Natural killer cell treated with Interleukin-12 subunit alpha and Interleukin-12 subunit beta and Interleukin-15 and Interleukin-18, amount 100 ng/mL, for 72 hours (primary cell): ENCODE measurements at places on chromosomes 16 and 17.

GRCh38 chr17:12088035-12088434 is 67.4 kb downstream of the MAP2K4 start:
- no peak overlapping the region for H3K4me3 ChIP-seq
- no peak overlapping the region for H3K27ac ChIP-seq
- peaks cover 31% of the 10 kb centered on the region for H3K4me1 ChIP-seq
- peaks cover 7% of the 10 kb centered on the region for H3K36me3 ChIP-seq
- H3K27me3 ChIP-seq = no peaks in the 10 kb centered on the region
- no peak for DNase-seq

- peaks cover 53% of the 10 kb centered on the region for H3K27me3 ChIP-seq
- no peak for DNase-seq
- H3K4me1 ChIP-seq = peaks cover 10% of the 10 kb centered on the region
- H3K27ac ChIP-seq = no peak overlapping the region
- no peak overlapping the region for H3K4me3 ChIP-seq
Observed at GRCh38 chr16:79754081-79754480, 153.5 kb upstream of the MAF start.

DNA sequence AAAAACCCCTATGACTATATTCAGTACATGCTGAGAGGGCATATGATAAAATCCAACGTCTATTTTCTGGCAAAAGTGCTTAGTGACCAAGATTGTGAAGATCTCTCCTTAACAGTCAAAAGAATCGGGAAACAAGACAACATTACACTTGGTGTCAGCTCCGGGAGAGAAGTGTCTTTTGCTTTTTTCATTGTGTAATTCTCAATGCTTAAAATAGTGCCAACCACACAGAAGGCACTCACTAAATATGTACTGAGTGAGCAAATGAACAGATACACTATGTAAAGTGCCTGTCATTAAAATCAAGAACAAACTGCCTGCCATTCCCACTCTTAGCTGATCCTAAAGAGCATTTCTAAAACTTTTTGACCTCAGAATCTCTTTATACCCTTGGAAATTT is 34.1 kb downstream of the VPS53 start:
- no peak for DNase-seq
- peaks cover 21% of the 10 kb centered on the region for H3K4me1 ChIP-seq
- peaks cover 17% of the 10 kb centered on the region for H3K36me3 ChIP-seq
- H3K27me3 ChIP-seq = no peaks in the 10 kb centered on the region
- H3K4me3 ChIP-seq = no peak overlapping the region
- no peak overlapping the region for H3K27ac ChIP-seq

DNA sequence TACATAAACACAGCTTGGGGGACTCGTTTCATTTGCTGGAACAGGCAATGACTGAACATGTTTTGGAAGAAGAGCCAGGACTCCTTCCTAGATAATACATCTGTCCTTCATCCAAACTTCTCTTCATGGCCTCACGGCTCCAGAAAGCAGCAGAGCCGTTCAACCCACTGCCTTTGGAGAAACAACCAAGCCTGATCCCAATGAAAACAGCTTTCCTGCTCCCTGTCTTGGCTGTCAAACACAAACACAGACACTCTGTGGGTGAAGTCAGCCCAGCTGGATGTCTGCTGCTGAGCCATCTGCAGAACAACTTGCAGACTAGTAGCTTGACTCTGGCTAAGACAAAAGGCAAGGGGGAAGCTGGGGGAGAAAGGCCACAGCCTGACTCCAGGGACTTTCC is 345.1 kb upstream of the PSMD7 start:
- H3K27ac ChIP-seq = no peak overlapping the region
- no peak overlapping the region for H3K4me3 ChIP-seq
- DNase-seq = no peak
- no peaks in the 10 kb centered on the region for H3K36me3 ChIP-seq

- no peak overlapping the region for H3K4me3 ChIP-seq
- H3K4me1 ChIP-seq = no peaks in the 10 kb centered on the region
- no peak overlapping the region for H3K27ac ChIP-seq
- DNase-seq = no peak
Observed at GRCh38 chr17:72677714-72678390, 414.6 kb downstream of the SLC39A11 start.

GRCh38 chr17:13874817-13875216 is 194.5 kb upstream of the COX10 start:
- no peaks in the 10 kb centered on the region for H3K36me3 ChIP-seq
- no peaks in the 10 kb centered on the region for H3K4me1 ChIP-seq
- DNase-seq = no peak
- no peak overlapping the region for H3K4me3 ChIP-seq

DNA sequence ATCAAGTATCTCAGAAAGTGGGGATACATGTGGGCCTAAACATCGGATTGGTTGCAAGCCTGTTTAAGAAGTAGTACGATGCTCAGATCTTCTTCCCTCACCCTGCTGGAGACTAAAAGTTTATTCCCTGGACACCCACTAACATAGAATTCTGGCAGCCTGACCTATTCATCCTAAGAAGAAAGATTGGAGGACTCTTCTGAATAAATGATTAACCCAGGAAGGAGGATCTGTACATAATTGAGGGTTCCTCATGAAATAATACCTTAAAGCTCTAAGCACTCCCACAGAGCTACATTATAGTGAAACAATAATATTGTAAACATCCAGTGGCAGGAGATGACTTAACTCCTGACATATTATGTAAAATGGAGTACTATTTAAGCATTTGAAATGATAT is 111.7 kb downstream of the NLK start:
- H3K36me3 ChIP-seq = no peaks in the 10 kb centered on the region
- no peak overlapping the region for H3K27ac ChIP-seq
- no peaks in the 10 kb centered on the region for H3K4me1 ChIP-seq
- no peaks in the 10 kb centered on the region for H3K27me3 ChIP-seq
- DNase-seq = no peak

GRCh38 chr17:15963670-15964110 is 18.8 kb downstream of the ADORA2B start:
- peaks cover 9% of the 10 kb centered on the region for H3K27me3 ChIP-seq
- no peak for DNase-seq
- H3K27ac ChIP-seq = no peak overlapping the region
- peaks cover 14% of the 10 kb centered on the region for H3K4me1 ChIP-seq
- H3K4me3 ChIP-seq = no peak overlapping the region

GRCh38 chr16:86231321-86231995 is 278.9 kb upstream of the FOXF1 start:
- no peak for DNase-seq
- peaks cover 15% of the 10 kb centered on the region for H3K27me3 ChIP-seq
- H3K4me3 ChIP-seq = no peak overlapping the region
- H3K27ac ChIP-seq = no peak overlapping the region
- peaks cover 2% of the 10 kb centered on the region for H3K4me1 ChIP-seq
- no peaks in the 10 kb centered on the region for H3K36me3 ChIP-seq

GRCh38 chr16:2443555-2443954 is 14.3 kb downstream of the CCNF start:
- H3K36me3 ChIP-seq = peaks cover 8% of the 10 kb centered on the region
- H3K4me1 ChIP-seq = peaks cover 6% of the 10 kb centered on the region
- H3K4me3 ChIP-seq = no peak overlapping the region
- H3K27me3 ChIP-seq = no peaks in the 10 kb centered on the region
- no peak overlapping the region for H3K27ac ChIP-seq
- no peak for DNase-seq

GRCh38 chr16:78950768-78951167 is 649.8 kb downstream of the MAF start:
- H3K4me1 ChIP-seq = no peaks in the 10 kb centered on the region
- no peak for DNase-seq
- no peaks in the 10 kb centered on the region for H3K36me3 ChIP-seq

- H3K4me3 ChIP-seq = no peak within 1 kb of the TSS
- peaks cover 5% of the 10 kb centered on the region for H3K27me3 ChIP-seq
- H3K27ac ChIP-seq = no peak within 1 kb of the TSS
- DNase-seq = peak; percentile 42
- no peaks in the 10 kb centered on the region for H3K36me3 ChIP-seq
Observed at GRCh38 chr17:45844695-45845375, at the start of gene SPPL2C. TSS of gene SPPL2C (plus strand) at chr17:45844881. CDS start at chr17:45844907, 26 bp downstream.

DNA sequence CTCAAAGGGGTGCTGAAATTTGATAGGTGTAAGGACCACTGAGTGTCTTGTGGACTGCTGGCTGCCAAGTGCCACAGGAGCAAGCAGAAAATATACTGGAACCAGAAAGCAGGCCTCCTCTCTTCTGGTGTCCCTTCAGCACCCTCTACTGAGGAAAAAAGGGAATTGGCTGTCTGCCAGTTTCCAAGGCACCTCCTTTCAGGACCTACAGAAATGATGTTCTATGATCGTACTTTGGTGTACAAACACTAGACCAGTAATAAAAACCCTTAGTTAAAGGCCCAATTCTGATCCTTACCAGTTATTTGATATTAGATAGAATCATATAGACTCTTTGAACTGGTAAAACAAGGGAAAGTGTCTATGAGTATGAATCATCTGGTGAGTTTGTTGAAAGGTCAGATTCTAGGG is 35.8 kb upstream of the BCAS3 start:
- no peak overlapping the region for H3K27ac ChIP-seq
- H3K4me1 ChIP-seq = peaks cover 7% of the 10 kb centered on the region
- H3K4me3 ChIP-seq = no peak overlapping the region
